ENCODE measurements at places on chromosomes 2 and 18. TPM values are rescaled to one million over a fixed set of nuclear protein-coding genes. Genes with fewer than 3 reads are reported as not detected.

Gene TRABD2A
- 3.1 TPM for total RNA-seq

- H3K27me3 ChIP-seq = peaks cover 75% of the 10 kb centered on the region
- no peak for DNase-seq
- no peak overlapping the region for H3K27ac ChIP-seq
- H3K4me1 ChIP-seq = no peaks in the 10 kb centered on the region
- H3K4me3 ChIP-seq = no peak overlapping the region
Measured at GRCh38 chr18:59279722-59280121, 6.5 kb upstream of the RAX start.

- no peak overlapping the region for H3K4me3 ChIP-seq
- peak; percentile 5 for DNase-seq
- no peaks in the 10 kb centered on the region for H3K4me1 ChIP-seq
- no peak overlapping the region for H3K27ac ChIP-seq
Measured at GRCh38 chr2:1915196-1915595, 170.9 kb upstream of the PXDN start.

Gene STAT4
- 4.6 TPM for total RNA-seq

- H3K36me3 ChIP-seq = no peaks in the 10 kb centered on the region
- H3K27me3 ChIP-seq = no peaks in the 10 kb centered on the region
- no peak overlapping the region for H3K4me3 ChIP-seq
- no peak overlapping the region for H3K27ac ChIP-seq
- no peak for DNase-seq
- H3K4me1 ChIP-seq = no peaks in the 10 kb centered on the region
Measured at GRCh38 chr18:6311456-6312215, 103.1 kb downstream of the L3MBTL4 start.

Gene MARCHF4
- total RNA-seq = 0.34 TPM

GRCh38 chr2:144550911-144551310, 31.0 kb upstream of the ZEB2 start:
- H3K27me3 ChIP-seq = no peaks in the 10 kb centered on the region
- no peak for DNase-seq
- peaks cover 40% of the 10 kb centered on the region for H3K4me1 ChIP-seq
- no peak overlapping the region for H3K4me3 ChIP-seq
- no peak overlapping the region for H3K27ac ChIP-seq

DNA sequence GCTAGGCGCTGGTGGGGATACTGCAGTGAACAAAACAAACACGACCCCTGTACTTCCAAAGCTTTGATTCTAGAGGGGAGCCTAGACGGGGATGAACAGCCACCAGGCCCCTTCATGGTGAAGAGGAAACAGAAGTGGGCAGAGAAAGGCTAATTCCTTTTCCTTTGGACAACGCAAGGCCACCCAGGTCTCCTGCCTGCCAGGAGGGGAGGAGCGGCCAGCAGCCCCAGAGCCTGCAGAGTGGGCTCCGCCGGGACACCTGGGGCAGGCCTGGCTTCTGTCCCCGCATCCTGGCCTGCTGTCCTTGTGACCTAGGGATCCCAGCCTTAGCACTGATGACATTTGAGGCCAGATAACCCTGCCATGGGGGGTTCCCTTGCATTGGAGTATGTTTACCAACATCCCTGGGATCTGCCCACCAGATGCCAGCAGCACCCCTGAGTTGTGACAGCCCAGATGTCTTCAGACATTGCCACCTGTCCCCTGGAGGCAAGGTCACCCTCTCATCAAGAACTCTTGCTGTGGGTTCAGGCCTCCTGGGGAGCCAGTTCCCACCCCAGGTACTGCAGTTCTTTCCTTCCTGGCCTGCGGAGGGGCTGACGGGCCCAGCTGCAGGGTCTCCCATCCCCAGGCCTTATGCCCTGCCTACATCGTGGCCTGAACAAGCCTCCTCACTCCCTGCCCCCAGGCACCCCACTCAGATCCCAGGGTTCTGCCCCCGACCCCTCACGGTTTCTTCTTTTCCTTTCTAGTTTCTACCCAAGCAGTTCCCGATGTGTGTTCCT, 125.7 kb downstream of the SEPTIN10 start:
- no peak overlapping the region for H3K4me3 ChIP-seq
- DNase-seq = no peak
- peaks cover 7% of the 10 kb centered on the region for H3K4me1 ChIP-seq
- no peak overlapping the region for H3K27ac ChIP-seq
- peaks cover 6% of the 10 kb centered on the region for H3K36me3 ChIP-seq

DNA sequence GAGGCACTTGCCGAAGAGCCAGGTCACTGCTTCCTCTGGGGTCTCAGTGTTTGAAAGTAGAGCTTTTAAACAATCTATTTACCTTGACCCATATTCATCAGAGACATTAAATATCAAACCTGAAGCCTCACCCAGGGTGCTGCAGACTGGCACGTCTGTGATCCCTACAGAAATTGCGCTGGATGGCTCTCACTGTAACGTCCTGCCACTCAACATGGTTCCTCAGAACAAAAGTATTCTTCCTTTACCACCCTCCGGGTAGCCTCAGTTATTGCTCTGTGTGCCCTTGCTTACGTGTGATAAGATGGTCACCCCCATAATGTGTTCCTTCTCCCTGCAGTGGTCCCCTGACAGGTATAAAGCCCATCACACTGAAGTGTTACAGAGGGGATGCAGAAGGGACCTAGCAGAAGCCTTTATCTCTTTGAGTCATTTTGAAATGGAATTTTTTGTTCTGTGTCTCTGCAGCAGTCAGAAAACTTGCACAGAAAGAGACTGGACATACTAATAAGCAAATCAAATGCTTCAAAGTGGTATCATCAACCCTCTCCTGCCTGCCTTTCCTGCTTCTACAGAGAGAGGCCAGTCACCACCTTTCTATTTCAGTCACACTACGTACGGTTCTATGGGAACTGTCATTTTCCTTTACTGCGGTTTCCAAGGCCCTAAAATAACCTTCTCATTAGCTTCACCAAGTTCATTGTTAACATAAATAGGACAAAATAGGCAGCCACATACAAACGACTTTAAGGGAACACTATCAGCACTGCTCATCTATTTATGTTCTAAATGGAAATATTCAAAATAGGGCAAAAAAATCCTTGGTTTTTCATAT, 86.8 kb downstream of the METTL8 start:
- no peak for DNase-seq
- no peak overlapping the region for H3K4me3 ChIP-seq
- H3K4me1 ChIP-seq = no peaks in the 10 kb centered on the region
- H3K27me3 ChIP-seq = no peaks in the 10 kb centered on the region

DNA sequence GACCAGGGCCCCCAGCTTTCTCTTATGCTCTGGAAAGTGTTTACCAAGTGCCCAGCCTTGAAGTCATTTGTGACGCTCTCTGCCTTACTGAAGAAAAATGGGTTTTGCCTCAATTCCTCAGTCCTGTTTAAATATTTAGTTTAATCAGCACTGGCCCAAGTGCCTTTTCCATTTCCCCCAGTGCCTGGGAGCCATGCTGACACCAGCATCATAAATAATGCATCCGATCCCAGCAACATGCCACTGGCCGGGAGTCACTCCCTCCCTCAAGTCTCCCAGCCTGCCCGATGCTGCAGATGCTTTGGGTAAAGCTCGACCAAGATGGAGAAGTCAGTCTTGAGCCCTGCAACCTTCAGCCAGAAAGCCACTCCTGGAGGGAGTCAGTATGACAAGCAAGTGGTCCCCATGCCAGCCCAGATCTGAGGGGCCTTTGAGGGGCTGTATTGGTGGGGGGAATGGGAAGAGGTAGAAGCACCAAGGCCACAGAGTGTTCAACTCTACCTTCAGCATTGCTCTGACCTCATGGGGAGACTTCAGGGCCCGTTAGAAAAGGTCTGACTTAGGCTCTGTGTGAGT, 12.0 kb upstream of the MTA3 start:
- DNase-seq = no peak
- H3K27me3 ChIP-seq = no peaks in the 10 kb centered on the region
- H3K27ac ChIP-seq = no peak overlapping the region
- no peaks in the 10 kb centered on the region for H3K36me3 ChIP-seq
- no peak overlapping the region for H3K4me3 ChIP-seq

GRCh38 chr2:48069769-48070168, 163.5 kb upstream of the FBXO11 start:
- no peak for DNase-seq
- H3K36me3 ChIP-seq = no peaks in the 10 kb centered on the region
- no peaks in the 10 kb centered on the region for H3K27me3 ChIP-seq

DNA sequence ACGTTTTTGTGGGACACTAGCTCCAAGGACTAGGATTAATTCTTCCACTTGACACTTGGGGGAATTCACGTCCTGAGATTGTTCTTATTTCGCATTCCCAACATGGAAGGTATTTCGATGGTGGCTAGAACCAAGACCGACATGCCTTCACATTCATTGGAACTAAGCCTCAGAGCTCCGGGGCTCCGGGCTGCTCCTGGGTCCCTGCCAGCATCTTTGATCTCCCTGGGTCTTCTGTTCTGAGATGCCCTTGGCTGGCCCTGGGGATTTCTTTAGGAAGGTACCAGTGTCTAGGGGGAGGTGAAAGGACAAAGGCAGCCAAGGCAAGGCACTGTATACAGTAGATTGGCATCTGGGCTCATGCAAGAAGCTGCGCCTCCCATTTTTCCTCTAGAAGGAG, 76.8 kb downstream of the DYSF start:
- no peak for DNase-seq
- no peaks in the 10 kb centered on the region for H3K4me1 ChIP-seq
- no peak overlapping the region for H3K4me3 ChIP-seq
- H3K27ac ChIP-seq = no peak overlapping the region
- no peaks in the 10 kb centered on the region for H3K27me3 ChIP-seq
- H3K36me3 ChIP-seq = peaks cover 12% of the 10 kb centered on the region

- H3K4me3 ChIP-seq = no peak overlapping the region
- H3K4me1 ChIP-seq = peaks cover 17% of the 10 kb centered on the region
- no peaks in the 10 kb centered on the region for H3K36me3 ChIP-seq
- no peaks in the 10 kb centered on the region for H3K27me3 ChIP-seq
Measured at GRCh38 chr2:4979111-4979510, 713.1 kb upstream of the SOX11 start.

Gene VWA3B
- 17.8 TPM for total RNA-seq

DNA sequence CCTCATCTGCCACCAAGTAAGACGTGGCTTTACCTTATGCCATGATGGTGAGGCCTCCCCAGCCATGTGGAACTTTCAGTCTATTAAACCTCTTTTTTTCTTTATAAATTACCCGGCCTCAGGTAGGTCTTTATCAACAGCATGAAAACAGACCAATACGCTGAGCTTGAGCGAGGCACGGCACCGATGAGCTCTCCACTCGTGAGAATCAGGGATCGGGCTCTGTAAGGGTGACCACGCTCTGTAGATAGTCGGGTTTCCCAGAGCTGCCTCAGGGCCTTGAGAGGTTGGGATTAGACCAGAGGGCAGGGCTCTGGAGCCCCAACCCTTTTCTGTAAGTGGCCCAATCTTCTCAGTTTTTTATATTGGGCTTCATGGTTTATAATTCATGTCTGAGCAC, 360.3 kb upstream of the MYT1L start:
- H3K27me3 ChIP-seq = no peaks in the 10 kb centered on the region
- no peaks in the 10 kb centered on the region for H3K36me3 ChIP-seq
- no peak overlapping the region for H3K27ac ChIP-seq
- no peak overlapping the region for H3K4me3 ChIP-seq
- DNase-seq = no peak

Gene NOP58
- total RNA-seq = 59.1 TPM

GRCh38 chr2:28206762-28207161, 185.9 kb upstream of the FOSL2 start:
- H3K27ac ChIP-seq = no peak overlapping the region
- peak; percentile 24 for DNase-seq
- no peak overlapping the region for H3K4me3 ChIP-seq
- H3K36me3 ChIP-seq = no peaks in the 10 kb centered on the region
- H3K4me1 ChIP-seq = no peaks in the 10 kb centered on the region
- H3K27me3 ChIP-seq = no peaks in the 10 kb centered on the region

Gene EVX2
- total RNA-seq = not detected

DNA sequence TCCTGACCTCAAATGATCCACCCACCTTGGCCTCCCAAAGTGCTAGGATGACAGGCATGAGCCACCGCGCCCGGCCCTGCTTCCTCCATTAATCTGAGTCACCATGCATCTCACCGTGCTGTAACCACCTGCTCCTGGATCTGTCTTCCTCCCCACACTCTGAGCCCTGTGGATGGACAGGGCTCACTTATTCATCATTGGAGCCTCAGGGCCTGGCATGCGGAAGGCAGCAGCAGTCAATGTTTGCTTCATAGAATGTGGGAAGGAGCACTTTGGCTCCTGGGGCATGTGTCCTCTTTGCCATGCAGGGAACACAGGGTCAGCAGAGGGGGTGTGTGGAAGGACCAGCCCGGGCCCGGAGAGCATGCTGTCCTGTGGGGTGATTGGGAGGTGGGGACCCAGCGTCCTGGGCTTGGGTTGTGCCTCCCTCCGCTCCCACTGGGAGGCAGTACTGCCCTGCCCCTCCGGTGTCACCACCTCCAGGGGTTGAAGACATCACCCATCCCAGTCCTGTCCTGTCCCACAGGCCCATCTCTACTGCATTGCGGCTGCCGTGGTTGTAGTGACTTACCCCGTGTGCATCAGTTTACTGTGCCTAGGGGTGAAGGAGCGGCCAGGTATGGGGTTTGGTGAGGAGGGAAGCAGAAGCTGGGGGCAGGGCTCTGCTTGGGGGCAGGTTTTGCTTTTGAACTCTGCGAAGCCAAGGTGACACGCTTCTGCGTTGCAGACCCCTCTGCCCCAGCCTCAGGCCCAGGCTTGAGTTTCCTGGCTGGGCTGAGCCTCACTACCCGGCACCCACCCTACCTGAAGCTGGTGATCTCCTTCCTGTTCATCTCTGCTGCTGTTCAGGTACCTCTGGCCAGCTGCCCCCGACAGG, 11.5 kb downstream of the MFSD2B start:
- no peak overlapping the region for H3K4me3 ChIP-seq
- no peak for DNase-seq
- no peak overlapping the region for H3K27ac ChIP-seq
- H3K27me3 ChIP-seq = no peaks in the 10 kb centered on the region

- no peaks in the 10 kb centered on the region for H3K36me3 ChIP-seq
- no peaks in the 10 kb centered on the region for H3K4me1 ChIP-seq
- no peak for DNase-seq
- no peaks in the 10 kb centered on the region for H3K27me3 ChIP-seq
Measured at GRCh38 chr2:132446444-132446843, 29.8 kb downstream of the GPR39 start.

DNA sequence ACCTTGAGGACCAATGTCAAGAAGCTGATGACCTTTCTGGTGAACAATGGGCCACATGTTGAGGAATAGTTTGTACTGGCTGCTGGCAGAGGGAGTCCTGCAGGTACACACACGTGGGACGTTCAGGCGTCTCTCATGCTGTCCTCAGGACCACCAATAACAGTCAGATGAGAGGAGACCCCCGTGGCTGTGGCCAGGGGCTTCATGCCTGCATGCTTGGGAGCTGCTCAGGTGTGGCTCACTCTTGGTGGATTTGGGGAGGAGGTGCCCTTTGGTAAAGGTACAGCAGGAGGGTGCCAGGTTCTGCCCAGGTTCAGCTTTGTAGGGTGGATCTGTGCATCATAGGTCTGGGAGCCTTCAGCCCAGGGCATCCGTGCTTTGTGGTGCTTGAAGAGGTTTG, 62.9 kb upstream of the PXDN start:
- H3K36me3 ChIP-seq = no peaks in the 10 kb centered on the region
- no peak for DNase-seq
- H3K4me3 ChIP-seq = no peak overlapping the region
